ENCODE measurements at places on chromosomes 6 and 20.

GRCh38 chr6:7219310-7219709 is 93.7 kb downstream of the SSR1 start:
- no peak for DNase-seq

DNA sequence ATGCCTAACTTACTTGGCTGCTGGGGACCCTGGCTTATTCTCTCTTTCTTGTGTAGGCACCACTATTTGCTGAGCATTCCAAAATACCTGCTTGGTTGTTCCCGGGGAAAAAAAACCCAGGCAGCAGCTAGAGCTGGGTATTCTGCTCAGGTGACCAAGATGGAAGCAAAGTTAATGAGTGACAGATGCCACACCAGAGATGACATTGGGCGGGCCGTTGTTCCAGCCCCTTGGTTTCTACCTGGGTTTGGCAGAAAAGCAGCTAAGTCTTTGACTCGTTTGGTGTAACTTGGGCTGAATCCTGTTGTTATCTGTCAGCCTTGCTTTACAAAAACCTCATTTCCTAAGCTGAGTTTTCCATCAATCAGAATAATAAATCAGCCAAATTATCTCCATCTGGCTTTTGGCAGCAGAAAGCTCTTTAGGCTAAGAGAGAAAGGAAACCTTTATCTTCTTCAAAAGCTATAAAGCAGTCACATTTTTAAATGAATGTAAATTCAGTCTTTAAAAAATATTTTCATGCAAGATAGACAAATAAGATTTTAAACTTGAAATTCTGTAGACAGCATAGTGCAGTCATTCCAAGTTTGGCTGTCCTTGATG is 202.0 kb upstream of the GMDS start:
- DNase-seq: no peak

- DNase-seq: peak; percentile 11
Observed at GRCh38 chr6:88499436-88499835, 333.3 kb upstream of the CNR1 start.

- DNase-seq: no peak
Observed at GRCh38 chr6:30613251-30614043, 3.6 kb downstream of the PPP1R10 start.

GRCh38 chr6:72649032-72649984 is 27.4 kb downstream of the KCNQ5 start:
- DNase-seq: no peak

DNA sequence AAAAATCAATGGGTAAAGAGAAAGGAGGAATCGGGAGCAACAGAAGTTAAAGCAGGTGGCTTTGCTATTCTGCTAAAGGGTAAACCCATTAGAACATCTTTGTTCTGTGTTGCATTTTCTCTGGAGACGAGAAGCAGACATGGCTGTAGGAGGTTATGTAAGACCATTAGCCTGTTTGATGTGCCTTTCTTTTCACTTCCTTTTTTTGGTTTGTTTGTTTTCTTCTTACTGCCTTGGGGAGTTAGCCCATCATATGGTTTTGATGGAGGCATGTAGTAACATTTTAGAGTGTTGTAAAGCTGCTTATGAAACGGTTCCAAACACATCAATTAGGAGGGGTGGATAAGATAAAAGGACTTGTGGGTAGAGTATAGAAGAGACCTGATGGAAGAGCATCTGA is 131.0 kb downstream of the DOK5 start:
- no peak for DNase-seq
